ENCODE measurements at places on chromosomes 2 and 18. TPM values are rescaled to one million over a fixed set of nuclear protein-coding genes. Genes with fewer than 3 reads are reported as not detected.

Gene CHRND
- not detected for total RNA-seq

DNA sequence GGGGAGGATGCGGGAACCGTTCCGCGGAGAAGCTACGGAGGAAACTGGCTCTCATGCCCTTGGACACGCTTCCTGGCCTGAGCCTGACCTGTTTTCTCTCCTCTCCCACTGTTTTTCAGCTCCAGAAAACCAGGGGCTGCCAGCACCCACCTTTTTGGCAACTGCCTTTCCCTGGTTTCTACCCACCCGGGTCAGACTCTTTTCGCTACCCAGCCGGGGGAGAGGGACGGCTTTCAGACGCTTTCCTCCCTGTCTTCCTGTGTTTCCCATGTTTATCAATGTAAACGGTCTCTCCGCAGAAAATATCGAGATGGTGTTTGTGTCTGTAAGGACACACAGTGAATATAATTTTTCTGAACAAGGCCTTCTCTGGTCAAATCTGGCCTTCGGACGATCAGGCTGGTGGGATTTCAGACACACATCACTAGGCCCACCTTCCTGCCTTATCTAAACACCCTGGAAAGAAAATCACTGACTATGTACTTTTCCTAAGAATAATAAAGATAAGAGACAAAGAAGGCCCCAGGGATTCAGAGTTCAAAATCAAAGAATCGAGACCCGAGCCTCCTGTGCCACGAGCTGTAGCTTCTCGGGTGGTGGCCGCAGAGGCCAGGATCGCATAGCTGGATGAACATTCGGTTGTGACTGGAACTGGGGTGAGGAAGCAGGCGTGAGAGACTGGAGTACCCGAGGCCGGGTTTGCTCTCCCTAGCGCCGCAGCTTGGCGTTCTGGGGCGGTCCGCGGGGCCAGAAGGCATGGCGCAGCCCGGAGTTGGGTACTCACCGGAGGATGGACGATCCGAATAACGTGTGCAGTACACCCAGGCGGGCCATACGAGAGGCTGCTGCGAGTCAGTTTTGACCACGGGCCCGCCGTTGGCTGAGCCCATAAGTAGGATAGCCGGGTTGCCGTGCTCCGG lies 1.7 kb downstream of the EN1 start:
- no peak for DNase-seq

GRCh38 chr2:156585457-156585856 lies 149.3 kb downstream of the GPD2 start:
- no peak for DNase-seq

Gene BOLL
- not detected for total RNA-seq

DNA sequence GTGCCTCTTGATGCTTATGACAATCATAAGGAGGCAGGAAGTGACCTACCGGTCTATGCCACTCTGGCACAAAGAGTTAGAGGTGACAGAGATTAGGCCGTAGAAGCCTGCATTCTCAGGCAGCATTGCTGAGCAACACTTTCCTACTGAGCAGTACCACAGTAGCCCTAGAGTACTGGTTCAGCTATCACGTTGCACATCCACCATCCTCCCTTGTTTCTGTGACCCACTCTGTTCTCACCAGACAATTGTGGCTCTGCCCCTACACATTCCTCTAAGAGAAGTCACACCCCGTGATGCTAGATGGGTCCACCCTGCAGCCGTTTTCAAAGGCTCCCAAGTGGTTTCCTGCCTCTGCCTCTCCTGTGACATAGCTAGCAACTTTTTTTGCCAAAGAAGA lies 22.6 kb upstream of the SUCLG1 start:
- DNase-seq = no peak

- no peak for DNase-seq
Observed at GRCh38 chr2:88230911-88231310, 60.8 kb downstream of the THNSL2 start.
